ENCODE measurements at places on chromosomes 7 and 10.

GRCh38 chr10:104054430-104054829, 31.2 kb downstream of the COL17A1 start:
- no peak for DNase-seq

DNA sequence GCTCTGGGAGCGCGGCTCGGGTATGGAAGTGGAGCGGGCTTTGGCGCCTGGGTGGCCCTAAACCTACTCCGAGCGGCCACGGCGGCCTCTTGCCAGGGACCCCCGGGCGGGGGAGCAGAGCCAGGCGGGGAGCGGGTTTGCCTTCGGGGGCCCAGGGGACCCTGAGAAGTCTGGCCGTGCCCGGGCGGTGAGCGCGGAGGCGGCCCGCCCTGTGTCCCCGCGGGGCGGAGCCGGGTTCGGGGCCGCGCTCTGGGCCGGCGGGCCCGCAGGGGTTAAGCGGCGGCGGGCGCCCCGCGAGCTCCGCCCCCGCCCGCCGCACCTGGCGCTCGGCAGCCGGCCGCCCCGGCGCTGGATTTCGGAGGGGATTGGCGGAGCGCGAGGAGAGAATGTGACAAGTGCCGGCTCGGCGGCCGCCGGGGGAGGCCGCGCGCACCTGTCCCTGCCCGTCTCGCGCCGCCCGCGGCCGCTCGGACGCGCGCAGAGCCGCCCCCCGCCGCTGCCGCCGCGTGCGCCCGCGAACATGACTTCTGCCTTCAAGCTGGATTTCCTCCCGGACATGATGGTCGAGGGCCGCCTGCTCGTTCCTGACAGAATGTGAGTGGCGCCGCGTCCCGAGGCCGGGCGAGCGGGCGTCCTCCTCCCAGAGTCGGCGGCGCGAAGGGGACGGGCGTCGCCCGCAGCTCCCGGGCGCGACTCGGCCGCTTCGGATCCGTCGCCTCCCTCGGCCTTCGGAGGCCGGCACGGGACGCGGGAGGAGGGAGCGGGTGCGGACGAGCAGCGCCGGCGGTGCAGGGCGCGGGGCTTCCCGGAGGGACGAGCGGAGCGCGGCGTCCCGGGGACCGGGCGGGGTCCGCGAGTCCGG, at the start of gene CELF2:
Gene CELF2 (plus strand): TSS at position 303 of the 862 bp plus-strand sequence. CDS start 218 bp downstream, at position 521.
- DNase-seq: no peak

DNA sequence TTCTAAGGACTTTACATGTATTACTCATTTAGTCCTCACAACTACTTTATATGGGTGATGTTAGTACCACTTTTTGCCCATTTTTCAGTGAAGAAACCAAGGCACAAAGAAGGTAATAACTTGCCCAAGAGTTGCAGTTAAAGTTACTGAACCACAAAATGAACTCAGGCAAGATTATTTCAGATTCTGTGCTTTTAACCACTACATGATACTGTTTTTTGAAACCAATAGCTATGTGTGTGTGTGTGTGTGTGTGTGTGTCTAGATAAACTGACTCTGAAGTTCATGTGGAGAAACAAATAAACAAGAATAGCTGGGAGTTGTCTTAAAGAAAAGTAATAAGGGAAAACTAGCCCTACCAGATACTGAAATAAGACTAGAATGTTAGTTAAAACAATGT, 60.8 kb upstream of the OIT3 start:
- DNase-seq: no peak

DNA sequence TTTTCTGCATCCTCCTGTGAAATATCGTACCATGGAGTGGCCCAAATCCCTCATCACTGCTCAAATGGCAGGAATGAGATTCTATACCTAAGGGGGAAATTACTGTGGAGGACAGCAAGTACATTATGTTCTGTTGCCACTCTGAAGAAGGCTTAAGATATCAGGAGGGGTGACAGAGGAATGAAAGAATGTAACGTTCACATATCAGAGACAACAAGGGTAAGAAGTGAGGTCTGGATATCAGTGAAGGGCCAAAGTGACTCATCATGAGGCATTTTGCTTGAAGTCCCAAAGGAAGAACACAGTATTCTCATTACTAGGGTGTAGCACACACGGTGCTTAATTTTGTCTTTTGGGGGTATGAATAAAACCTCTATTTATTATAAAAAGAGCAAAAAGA, 71.5 kb upstream of the SLC13A1 start:
- DNase-seq: no peak

DNA sequence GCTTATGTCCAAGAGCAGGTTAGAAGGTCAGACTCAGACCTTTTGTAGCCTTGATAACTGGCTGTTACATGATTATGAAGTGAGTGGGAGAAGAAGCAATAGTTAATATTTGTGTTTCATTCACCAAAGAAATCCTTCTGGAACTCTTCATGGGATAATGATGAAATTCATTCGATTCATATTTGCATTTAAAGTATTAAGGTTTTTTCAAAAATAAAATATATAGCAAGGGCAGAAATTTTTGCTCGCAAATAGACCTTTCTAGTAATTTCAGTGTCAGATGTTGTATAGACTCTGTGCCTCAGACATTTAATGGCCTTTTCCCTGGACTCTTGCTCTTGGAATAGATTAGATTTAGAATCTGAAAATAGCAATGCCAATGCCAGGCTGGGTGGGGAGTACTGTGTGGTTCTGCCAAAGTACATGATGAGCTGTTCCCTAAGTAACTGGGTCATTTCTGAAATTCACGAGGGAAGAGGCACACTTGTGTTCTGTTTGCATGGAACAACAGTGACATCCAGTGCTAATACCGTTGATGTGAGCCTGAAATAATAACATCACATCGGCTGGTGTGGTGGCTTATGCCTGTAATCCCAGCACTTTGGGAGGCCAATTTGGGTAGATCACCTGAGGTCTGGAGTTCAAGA, 119.2 kb downstream of the MBL2 start:
- no peak for DNase-seq

DNA sequence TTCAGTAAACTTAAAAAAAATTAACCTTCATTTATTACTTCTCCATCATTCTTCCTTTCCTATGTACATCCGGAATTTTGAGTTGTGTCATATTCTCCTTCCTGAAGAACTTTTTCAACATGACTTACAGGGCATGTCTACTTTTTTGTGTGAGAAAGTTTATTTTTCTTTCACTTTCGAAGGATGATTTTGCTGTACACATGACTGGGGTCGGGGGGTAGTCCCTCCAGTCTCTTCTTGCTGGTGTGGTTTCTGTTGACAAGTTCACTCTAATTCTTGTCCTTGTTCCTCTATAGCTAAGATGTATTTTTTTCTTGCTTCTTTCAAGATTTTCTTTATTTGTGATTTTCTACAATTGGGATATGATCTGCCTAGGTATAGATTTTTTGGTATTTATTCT, 55.8 kb downstream of the INPP5A start:
- DNase-seq: no peak

GRCh38 chr10:36840788-36841187, 284.6 kb upstream of the ANKRD30A start:
- no peak for DNase-seq

DNA sequence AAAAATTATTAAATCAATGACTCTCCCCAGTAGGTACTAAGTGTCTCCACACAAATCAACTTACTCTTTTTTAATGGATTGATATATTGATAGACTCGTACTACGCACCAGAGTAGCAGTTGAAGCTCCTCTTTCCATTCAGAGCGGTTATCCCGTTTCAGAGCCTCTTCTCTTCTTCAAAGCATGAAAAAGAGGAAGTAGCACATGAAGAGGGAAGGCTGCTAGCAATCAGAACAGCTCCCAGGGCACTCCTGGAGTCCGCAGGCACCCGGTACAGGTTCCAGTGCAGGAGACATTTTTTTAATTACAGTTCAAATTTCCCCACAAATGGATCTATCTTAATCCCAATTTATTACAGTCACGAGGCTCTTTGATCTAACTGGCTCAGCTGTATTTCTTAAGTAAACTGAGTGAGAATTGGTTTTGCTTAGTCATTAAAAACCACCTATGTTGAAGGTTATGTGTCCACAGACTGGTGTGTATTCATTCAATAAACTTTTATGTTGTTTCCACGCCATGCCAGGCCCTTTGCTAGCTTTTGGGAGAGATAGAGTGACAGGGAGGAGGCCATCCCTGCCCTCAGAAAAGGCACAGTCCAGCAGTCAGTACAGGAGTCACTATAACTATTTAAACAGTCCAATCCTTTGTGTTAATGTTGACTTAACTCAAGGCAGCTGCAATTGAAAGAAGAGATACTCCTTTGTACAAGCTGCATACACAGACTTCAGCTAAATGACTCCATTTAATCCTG, 32.1 kb upstream of the CALN1 start:
- DNase-seq: peak; percentile 78

- DNase-seq: no peak
These were observed 442.8 kb upstream of the NPVF start for GRCh38 chr7:25671111-25671510.

DNA sequence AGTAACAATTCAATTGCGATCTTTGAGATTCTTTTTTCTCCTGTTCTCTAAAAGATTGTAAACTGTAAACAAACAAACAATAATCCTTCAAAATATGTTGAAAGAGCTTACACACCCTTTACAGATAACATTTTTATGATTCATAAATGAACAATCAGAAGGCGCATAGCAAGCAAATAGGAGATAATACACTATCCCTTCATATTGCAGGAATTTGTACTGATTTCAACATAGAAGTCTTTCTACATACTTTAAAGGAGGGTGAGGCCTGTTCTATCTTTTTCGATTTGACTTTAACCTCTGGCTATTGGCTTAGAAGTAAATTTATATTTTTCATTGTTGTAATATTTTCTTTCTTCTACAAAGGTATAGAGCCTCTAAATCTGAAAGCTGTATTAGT, 57.2 kb downstream of the TFEC start:
- DNase-seq: no peak

DNA sequence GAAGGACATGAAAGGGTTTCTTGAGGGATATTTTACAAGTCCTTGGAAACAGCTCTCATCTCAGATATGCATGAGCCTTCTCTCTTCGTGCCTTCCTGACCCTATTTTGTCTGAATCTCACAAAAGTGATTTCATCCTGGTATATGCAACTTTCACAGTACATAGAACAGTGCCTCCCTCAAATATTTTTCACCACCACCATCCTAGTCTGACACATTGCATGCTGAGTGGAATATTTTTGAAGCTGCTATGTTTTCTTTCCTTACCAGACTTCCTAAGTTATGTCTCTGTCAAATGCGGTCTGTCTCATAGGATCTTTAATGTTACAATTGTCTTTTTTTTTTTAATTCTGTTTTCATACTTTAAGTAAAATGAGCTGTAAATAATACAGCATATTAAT, 673.3 kb upstream of the LRRN3 start:
- DNase-seq: no peak

GRCh38 chr7:105122619-105123018, 108.6 kb downstream of the KMT2E start:
- DNase-seq: no peak

- no peak for DNase-seq
These were observed 300.0 kb upstream of the FZD8 start for GRCh38 chr10:35942057-35942456.

DNA sequence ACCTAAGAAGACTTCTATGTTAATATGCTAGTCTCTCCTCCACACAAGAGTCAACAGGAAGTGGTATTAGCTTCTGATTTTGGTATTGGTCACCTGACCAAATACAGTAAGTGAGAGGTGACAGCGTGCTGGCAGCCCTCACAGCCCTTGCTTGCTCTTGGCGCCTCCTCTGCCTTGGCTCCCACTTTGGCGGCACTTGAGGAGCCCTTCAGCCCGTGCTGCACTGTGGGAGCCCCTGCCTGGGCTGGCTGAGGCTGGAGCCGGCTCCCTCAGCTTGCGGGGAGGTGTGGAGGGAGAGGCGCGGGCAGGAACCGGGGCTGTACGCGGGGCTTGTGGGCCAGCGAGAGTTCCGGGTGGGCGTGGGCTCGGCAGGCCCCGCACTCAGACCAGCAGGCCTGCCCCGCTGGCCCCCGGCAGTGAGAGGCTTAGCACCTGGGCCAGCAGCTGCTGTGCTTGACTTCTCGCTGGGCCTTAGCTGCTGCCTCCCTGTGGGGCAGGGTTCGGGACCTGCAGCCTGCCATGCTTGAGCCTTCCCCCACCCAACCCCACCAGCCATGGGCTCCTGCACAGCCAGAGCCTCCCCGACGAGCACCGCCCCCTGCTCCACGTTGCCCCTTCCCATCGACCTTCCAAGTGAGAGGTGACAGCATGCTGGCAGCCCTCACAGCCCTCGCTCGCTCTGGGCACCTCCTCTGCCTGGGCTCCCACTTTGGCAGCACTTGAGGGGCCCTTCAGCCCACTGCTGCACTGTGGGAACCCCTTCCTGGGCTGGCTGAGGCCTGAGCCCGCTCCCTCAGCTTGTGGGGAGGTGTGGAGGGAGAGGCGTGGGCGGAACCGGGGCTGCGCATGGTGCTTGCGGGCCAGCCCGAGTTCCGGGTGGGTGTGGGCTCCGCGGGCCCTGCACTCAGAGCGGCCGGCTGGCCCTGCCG, 4.2 kb upstream of the ACSL5 start:
- DNase-seq: no peak

GRCh38 chr7:128718967-128719642, 20.1 kb upstream of the CALU start:
- no peak for DNase-seq

- DNase-seq: peak; percentile 13
These were observed 11.3 kb upstream of the SMO start for GRCh38 chr7:129176916-129177710.

- DNase-seq: no peak
These were observed 572.5 kb upstream of the FOXK1 start for GRCh38 chr7:4109481-4110110.

DNA sequence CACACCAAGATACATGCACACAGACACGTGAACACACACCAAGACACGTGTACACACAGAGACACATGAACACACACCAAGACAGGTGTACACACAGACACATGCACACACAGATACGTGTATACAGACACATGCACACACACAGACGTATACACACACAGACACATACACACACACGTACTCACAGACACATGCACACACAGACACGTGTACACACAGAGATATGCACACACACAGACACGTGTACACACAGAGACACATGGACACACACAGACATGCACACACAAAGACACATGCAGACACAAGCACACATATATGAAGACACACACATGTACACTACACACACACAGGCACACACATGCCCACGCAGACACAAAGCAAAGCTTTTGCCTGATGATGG, 134.6 kb downstream of the TCERG1L start:
- DNase-seq: no peak

GRCh38 chr10:124903111-124903510, 38.8 kb upstream of the ZRANB1 start:
- DNase-seq: no peak

- DNase-seq: no peak
These were observed 537.1 kb upstream of the POM121L12 start for GRCh38 chr7:52498366-52498765.

GRCh38 chr10:18368273-18368672, 228.0 kb downstream of the CACNB2 start:
- no peak for DNase-seq

- DNase-seq: peak; percentile 49
These were observed 46.1 kb upstream of the CACUL1 start for GRCh38 chr10:118800920-118801319.

DNA sequence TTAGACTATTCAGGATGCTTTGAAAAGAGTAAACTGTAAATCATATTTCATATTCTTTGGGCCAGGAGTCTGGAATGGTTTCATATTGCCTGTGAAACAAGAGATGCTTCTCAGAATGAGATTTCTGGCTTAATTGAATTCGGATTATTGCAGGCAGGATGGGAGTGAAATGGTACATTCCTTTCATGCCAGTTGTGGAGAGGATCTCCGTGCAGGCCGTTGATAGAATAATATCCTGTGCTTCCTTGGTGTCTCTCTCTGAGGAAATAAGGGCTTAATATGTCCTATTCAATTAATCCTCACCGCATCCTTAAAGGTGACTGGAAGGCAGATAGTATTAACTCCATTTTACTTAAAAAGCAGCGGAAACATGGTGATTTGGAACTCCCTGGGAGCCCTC, 56.6 kb downstream of the CUX1 start:
- DNase-seq: no peak

- no peak for DNase-seq
These were observed 30.8 kb downstream of the ZNF12 start for GRCh38 chr7:6675807-6676405.

Measured in Kasumi-1 (cell line).